SK-N-MC (cell line): ENCODE measurements at places on chromosomes 7 and 10.

DNA sequence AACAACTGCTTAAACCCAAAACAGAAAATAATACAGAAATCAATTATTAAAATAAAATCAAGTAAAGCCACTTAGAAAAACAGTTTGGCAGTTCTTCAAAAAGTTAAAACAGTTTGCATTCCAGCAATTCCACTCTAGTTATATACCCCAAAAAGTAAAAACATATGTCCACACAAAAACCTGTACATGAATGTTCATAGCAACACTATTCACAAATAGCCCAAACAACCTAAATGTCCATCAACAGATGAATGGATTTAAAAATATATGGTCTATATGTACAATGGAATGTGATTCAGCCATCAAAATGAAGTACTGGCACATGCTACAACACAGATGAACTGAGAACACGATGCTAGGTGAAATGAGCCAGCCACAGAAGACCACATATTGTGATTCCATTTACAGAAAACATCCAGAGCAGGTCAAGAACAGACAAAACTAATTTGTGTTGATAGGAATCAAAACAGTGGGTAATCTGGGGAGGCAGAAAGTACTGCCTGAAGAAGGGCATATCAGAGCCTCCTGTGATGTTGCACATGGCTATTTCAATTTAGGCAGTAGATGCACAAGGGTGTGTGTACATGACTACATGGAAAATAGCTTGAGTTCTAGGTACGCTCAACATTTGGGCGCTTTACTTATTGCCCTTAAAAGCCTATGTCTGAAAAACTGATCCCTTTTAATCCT lies 66.3 kb downstream of the CYTH3 start:
- DNase-seq: no peak

GRCh38 chr10:47090042-47090441 lies 178.8 kb downstream of the PTPN20 start:
- DNase-seq: no peak

DNA sequence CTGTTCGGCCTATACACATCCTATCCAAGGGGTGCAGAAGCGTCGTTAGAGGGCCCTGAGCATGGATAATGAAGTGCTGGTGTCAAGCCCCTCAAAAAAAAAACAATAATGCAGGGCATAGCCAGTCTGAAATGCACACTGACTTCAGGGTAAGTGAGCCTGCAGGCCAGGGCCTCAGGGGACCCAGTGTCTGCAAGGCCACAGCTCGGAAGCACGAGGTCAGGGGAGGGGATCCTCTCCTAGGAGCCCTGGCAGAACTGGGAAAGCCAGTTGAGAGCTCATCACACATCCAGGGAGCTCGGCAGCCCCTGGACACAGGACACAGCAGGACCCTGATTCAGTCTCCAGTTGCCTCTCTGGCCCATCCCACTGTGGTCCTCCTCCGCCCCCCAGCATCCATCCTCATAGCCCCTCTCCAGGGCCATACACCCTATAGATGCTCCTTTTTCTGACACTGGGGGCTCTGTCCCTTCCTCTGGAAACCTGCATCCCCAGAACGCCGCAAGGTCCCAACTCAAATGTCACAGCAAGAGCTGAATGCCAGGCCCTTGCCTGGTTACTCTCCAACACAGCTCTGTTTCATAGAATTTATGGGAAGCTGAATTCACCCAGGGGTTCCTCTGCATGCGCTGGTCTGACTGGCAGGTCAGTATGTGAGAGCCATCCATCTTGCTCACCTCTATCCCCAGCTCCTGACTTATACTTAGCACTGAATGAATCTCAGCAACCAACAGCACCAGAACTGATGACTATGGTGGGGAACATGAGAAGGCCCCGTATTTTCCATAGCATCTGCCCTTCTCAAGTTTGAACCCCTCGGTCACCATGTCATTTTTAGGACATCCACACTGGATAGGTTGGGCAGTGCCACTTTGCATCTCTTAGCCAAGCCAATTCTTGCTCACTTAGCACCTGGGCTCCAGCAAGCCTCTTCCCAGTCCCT lies 717.0 kb upstream of the IGFBP3 start:
- DNase-seq: no peak

DNA sequence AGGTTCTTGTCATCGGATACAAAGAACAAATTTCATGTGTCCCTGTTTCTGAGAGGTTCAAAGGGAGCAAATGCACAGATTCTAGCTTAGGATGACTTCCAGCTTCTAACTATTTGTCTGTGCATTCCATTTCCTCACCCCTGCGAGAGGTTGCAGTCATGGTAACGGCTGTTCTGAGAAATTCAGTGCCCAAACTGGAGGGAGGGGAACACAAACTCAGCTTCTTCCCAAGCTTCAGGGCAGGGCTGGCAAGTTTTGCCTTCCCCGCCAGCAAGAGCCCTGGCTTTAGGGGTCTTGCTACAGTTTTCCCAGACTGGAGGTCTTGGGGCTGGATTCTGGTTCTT lies 11.1 kb downstream of the FAS start:
- no peak for DNase-seq

- no peak for DNase-seq
Observed at GRCh38 chr10:88064608-88065382, 201.4 kb downstream of the PTEN start.

DNA sequence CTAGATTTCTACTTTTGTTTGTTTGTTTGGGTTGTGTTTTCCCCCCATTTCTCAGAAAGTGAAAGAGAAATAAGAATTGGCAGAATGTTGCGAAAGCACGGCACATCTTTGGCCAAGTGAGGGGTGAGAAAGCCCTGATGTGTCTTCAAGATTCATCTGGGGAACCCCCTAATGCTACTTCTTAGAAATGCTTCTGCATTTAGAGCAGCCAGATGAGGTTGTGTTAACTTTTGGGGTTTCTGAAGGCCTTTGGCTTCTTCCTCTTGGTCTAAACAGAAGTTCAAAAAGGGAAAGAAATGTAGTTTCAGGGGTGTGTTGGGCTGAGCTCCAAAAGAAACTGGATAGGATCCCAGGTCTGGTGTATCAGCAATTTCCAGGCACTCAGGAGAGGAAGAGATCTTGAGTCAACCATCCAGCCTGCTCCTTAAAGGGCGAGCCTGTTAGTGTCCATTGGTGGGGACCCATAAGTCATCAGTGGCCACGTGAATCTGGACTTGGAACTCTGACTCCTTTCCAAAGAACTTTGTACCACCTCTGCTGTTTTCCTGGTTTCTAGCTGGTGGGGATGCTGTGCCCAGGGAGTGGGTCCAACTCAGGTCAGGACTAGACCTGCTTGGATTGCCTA lies 6.5 kb downstream of the DUSP5 start:
- DNase-seq: no peak

- DNase-seq: no peak
Observed at GRCh38 chr7:28688651-28689050, 269.5 kb downstream of the TRIL start.

DNA sequence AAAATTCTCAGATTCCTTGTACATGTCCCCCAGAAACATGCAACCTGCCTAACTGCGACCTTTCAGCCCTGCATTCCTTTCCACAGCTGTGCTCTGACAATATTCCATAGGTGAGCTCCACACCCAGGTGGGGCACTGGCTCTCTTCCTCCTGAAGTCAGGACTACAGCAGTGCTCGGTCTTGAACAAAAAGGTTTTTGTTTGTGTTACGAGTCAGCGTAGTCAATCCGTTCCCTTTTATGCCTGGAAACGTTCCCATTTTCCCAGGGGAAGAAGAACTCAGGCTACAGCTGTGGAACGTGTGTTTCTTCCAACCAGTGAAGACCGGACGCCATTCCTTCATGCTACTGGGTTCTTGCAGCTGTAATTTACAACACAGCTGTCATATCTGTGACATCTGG lies 52.4 kb upstream of the PFKP start:
- DNase-seq: no peak

GRCh38 chr10:132319853-132320653 lies 11.9 kb upstream of the LRRC27 start:
- no peak for DNase-seq
